H9 (cell line): ENCODE measurements at places on chromosomes 1 and 21. TPM values are rescaled to one million over a fixed set of nuclear protein-coding genes. Genes with fewer than 3 reads are reported as not detected.

DNA sequence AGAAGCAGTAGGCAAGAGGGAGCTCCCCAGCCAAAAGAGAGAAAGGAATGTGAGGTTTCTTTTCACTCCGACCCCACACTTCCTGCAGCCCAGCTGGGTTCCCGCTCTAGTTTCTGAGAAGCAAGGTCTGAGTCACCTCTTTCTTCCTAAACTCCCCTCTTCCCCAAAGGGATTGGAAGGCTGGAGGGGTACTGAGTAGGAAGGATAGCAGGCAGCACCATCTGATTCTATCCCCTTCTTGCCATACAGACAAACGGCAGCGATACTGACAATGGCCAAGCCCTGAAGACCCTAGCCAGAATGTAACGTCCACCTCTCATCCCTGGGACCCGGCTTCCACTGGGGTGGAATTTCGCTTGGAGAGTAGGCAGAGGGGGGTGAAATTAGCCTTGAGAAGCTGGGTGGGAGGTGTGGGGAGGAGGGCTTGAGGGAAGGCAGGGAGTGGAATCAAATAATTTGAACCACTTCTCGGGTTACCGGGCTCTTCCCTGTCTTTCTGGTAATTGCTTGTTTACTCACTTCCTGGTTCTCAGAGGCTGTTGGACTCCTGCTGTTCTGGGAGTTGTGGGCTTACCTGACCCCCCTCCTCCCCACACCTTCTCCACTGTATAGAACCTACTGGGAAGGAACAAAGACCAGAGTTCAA lies 13.2 kb downstream of the IER5 start:
- DNase-seq: peak; percentile 80

DNA sequence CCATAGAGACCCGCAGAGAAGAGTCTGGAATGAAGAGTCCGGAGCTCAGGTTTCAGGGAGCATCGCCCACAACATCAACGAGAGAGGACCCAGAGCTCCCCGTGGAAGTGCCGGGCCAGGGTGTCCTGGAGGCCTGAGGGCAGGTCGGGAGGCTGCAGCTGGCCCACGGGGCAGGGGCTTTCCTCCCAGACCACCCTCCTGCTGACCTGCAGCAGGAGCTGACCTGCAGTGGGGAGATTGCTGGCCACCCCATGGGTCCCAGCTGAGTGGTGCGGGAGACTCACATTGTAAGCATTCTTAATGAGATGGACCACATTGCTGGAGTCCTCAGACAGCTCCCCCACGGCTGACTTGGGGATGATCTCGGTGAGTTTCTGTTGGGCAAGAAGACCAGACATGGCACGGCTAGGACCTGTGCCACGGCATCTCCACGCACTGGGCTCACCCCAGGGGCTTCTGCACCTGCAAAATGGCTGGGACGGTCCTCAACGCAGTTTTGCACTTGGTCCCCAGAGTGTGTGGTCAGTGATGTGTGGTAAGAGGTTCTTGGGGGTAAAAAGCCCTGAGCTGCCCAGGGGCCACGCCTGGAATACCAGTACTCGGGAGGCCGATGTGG lies 21.3 kb upstream of the PTTG1IP start:
- DNase-seq: no peak

DNA sequence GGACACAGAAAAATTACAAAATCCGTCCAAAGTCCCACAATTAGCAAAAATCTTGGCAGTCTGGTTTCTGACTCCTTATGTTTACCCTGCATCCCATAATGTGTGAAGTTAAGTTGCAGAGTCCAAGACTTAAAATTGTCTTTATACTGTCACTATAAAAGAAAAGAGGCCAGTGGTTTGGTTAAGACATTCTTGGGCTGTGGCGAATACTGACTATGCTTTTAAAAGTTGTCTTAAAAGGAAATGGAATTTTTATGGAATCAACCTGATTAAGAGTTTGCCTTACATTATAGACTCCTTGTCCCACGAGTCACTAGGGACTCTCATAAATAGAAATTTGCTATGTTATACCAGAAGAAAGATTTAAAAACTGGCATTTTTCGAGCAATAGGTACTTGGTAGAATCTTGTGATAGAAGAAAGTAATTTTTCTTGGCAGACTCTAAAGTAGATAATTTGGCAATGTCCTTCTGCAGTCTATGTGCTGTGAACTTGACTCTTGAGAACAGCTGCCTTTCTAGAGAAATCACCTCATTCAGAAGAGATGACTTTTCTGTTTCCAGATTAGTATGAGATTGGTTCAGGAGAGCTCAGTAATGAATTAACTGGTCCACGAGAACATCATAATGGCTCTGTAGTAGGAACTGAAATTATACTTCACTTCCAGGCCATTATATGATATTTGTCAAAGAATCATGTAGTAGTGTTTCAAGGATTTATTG lies 31.8 kb downstream of the NTNG1 start:
- no peak for DNase-seq

The OLIG2 gene
- total RNA-seq: 1.4 and 2.0 TPM in 2 replicates

The FMO4 gene
- 1.8 and 3.0 TPM in 2 replicates for total RNA-seq

DNA sequence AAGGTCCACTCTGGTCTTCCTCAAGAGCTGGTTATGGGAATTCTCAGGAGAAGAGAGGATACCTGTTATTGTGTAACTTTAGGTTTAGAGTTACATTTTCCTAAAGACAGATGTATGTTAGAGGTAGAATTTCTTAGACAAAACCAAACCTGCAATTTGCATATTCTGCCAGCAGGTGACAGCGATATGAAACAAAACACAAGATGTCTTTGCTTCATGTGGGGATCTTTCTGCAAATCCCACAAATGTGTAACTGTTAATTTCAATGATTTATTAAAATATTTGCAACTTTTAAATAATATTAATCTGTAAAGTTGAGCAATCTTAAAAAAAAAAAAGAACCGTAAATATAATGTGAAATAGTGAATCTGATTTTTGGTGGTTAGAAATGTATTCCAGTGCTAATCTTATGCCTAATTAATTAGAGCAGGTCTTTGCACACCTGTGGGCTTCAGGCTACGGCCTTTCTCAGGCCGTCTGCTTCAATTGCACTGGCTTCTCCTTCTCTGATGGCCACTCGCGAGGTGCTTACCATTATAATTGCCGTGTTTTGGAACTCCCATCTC lies 33.4 kb downstream of the FAM78B start:
- no peak for DNase-seq

DNA sequence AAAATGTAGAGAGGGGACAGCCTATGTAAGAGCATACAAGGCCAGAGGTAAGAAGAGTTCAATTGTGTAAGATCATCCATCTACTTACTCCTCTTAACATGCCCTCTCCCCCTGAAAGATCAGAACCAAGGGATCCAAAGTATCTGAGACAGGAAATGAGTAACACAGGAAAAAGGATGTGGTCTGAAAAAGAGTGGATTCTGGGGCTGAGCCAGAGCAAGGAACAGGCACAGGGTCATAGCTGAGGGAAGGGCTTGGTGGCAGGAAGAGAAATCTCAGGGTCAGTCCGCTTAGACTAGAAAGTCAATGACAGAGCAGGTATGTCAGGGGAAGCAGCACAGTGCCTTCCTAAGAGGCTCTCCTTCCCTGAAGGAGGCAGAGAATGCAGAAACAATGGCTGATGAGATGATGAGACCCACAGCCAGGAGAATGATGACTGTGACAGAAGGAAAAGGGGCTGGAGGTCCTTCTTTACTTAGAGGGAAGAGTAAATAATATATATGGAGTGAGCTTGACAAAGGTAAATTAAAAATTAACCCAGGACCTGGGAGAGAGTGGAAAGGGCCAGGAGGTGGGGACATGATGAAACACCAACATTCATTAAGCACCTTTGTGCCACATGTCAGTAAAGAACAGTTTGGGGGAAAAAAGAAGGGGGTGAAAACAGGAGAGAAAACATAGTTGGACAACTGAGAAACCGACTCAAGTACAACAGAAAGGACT lies 26.2 kb upstream of the A3GALT2 start:
- no peak for DNase-seq

DNA sequence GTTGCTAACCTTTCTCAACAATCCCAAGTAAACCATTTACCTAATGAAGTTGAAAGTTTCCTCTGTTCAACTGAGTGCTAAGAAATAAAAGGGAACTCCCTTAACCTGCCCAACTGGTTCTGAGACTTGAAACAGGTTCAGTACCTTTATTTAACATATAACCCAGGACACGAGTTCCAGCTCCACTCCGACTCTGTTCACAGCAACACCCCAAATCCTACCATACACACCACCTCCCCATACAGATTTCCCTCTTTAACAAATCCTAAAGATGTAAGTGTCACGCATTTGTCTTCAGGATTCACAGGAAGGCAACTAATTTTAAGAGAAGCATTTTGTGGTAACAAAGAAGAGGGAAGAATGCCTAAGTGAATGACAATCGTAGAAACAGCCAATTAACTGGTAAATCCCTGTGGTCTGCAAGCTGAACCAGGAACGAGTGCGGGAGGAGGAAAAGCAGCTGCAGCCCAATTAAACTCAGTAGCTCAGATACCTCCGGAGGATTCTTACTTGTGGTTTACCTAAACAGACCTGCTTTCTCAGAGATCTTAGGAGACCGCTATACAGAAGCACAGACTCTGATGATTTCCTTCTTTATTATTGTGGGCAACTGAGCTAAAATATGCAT lies 134.5 kb upstream of the MAGI3 start:
- DNase-seq: peak; percentile 42

DNA sequence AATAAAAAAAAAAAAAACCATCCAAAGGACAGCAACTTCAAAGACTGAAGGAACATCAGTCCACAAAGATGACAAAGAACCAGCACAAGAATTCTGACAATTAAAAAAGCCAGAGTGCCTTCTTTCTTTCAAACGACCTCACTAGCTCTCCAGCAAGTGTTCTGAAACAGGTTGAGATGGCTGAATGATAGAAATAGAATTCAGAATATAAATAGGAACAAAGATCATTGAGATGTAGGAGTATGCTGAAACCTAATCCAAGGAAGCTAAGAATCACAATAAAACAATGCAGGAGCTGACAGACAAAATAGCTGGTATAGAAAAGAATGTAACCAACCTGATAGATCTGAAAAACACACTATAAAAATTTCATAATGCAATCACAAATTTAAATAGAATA lies 218.2 kb downstream of the GIPC2 start:
- DNase-seq: no peak

DNA sequence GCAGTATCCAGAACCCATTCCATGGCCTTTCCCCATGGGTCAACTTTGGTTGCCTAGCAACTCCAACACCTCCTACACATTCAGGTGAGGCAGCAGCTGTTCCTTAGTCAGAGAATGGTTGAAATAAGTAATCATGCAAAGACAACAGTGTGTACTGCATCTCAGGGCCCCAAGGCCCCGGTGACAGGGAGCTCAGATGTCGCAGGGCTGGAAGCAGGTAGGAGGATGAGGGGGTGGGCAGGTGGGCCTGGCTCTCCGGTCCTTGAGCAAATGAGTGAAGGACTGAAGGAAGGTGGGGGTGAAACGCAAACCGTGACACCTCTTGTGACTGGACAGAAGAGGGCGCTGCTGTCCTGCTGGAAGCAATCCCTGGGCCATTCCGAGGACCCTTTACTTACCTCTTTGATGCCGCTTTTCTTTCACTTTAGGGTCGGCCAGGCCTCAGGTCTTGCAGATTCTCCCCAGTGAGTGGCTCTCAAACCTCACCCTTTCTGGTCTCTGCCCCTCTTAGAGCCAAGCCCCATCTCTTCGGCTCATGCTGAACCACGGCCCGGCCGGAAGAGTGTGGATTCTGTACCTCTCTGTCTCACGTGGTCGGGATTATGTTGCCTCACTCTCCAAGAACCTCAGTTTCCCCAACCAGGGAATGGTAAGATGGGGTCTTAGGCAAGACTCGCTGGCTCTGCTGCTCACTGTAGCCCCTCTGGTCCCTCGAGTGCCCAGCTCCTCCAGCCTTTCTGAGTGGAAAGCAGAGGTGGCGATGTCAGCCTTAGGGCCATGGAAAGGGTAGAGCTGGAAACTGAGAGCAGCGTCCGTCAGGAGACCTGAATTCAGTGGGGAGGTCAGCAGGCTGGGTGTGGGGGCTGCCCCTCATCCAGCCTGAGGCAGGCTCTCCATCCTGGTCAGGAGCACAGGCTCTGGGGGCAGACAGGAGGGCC lies 5.6 kb upstream of the KCNA10 start:
- DNase-seq: peak; percentile 84

The KCNC4 gene
- 8.4 and 8.9 TPM in 2 replicates for total RNA-seq

GRCh38 chr1:213446496-213446895 lies 395.5 kb downstream of the RPS6KC1 start:
- no peak for DNase-seq

DNA sequence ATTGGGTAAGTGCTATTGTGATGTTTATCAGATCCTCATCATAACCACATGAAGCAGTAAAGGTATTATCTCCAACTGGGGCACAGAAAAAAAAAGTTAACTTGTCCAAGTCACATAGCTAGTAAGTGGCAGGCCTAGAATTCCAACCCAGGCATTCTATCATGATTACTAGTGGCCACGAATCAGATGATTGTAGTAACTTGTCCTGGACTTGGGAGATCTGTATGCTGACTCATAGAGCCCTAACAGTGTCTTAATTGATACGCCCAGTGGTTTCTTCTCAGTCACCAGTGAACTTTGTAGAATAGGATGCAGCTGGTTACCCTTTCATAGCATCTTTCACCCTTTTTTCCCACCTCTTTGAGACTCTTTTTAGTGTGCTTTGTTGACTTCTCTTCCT lies 91.1 kb upstream of the UBE2U start:
- DNase-seq: no peak

DNA sequence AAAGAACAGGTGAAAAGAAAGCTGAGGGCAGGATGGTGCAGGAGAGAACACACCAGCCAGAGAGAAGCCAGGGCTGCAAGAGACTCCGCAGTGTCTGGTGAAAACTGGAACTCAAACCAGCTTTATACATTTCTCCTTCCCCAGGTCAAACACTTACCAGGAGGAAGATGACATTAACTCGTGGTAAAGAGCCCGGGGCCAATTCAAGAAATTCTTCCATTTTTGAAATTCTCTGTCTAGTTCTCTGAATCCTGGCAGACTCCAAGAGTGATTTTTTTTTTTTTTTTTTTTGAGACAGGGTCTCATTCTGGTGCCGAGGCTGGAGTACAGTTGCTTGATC lies 25.8 kb upstream of the SIPA1L2 start:
- DNase-seq: no peak

The CDK18 gene
- total RNA-seq: 34.6 and 38.5 TPM in 2 replicates

DNA sequence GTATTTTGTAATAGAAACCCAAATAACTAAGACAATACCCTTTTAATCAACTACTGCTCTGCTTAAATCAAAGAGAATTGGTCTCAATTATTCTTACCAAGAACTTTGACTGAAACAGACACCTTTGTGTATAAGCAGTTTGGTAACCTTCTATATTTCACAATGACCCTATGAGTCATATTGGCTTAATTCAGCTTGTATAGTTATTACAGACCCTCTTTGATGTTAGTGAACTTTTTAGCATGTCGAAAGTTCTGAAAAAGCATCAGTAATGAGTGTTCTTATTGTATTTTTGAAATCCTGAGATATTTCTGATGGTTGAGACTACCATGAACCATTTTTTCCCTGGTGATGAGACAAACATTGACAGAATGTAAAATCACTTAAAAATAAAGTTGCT lies 43.3 kb upstream of the RABGAP1L start:
- no peak for DNase-seq
